Activated naive CD8-positive, alpha-beta T cell treated with anti-CD3 and anti-CD28 coated beads, Interleukin-2, amount 50 U/mL, for 16 hours (primary cell): ENCODE measurements at places on chromosomes 7 and 10.
A peak's percentile ranks its signal among the peaks of the same experiment; 100 is the strongest.

DNA sequence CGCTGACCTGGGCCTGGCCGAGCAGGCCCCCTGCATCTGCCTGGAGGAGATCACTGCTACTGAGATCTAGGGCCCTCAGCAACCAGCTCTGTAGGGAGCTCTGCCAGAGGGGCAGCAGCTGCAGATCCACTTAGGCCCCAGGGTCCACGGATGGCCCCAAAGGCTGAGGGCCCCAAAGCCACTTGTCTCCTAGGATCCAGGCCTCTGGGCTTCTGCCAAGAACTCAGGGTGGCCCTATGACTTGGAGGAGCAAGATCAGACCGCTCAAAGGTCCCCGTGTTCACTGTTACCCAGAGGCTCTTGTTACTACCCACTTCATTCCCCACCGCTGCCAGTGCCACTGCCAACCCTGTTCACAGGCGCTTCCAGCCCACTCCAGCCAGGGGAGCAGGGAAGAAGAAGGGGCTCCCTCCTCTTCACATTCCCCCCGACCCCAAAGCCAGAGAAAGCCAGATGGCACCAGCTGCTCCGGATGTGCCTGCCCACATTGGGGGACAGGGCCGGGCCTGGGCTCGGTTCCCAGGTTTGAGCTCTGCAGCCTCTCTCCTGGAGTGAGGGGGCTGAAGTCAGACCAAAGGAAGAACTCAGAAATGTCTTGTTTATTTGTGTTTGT, 7.6 kb downstream of the LZTS2 start:
- DNase-seq, result no peak

- DNase-seq, result no peak
Measured at GRCh38 chr10:48608976-48609375, 4.1 kb upstream of the ARHGAP22 start.

GRCh38 chr7:27128776-27129728, 1.5 kb downstream of the HOXA4 start:
- DNase-seq, result no peak

- DNase-seq, result no peak
Measured at GRCh38 chr10:108203905-108204527, 1039.5 kb upstream of the SORCS1 start.

DNA sequence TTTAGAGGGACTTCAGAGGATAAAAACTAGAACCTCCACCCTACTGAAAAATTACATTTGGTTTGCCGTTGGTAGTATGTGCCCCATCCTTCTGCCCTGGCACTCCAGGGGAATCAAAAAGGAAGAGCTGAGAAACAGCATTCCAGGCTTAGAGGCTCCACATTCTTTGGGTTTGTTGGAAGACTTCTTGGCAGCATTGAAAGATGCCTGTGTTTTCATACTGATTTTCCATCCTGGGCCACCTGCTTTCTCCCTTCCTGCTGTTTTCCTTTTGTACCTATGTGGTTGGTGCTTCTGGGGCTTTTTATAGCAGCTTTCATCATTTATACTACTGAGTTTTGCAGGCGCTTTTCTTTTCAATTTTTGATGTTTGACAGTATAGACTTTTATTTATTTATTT, 61.7 kb downstream of the AUTS2 start:
- no peak for DNase-seq

- no peak for DNase-seq
Measured at GRCh38 chr10:71079761-71080380, 132.5 kb upstream of the UNC5B start.

DNA sequence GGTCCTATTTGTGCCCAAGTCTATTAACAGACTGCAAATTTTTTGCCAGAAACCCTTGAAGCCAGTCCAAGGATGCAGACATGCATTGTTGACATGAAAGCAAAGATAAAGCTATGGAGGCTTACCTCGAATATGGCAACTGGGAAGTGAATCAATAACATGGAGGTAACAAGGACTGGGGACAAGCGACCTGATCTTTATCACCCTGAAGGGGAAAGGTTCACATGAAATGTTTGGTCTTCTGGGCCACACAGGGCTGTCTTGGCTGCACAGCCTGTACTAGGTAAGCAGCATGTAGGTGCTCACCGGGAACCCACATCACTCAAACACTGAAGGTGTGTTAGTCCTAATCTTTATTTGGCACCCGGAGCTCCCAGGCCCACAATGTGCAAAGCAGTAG, 17.9 kb downstream of the ERCC6 start:
- no peak for DNase-seq

GRCh38 chr10:132859084-132859855, 73.3 kb upstream of the NKX6-2 start:
- DNase-seq, result no peak

DNA sequence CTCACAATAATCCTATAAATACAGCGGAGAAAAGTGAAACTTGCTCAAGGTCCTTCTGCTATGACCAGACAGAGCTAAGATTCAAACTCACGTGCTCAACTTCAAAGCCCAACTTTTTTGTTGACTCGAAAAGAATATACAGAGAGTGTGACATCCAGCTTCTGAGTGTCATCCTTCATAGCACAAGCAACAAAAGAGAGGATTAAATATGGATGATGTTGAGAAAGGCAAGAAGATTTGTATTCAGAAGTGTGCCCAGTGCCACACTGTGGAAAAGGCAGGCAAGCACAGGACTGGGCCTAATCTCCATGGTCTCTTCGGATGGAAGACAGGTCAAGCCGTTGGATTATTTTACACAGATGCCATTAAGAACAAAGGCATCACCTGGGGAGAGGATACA, 2.1 kb upstream of the FAM3C start:
- no peak for DNase-seq

DNA sequence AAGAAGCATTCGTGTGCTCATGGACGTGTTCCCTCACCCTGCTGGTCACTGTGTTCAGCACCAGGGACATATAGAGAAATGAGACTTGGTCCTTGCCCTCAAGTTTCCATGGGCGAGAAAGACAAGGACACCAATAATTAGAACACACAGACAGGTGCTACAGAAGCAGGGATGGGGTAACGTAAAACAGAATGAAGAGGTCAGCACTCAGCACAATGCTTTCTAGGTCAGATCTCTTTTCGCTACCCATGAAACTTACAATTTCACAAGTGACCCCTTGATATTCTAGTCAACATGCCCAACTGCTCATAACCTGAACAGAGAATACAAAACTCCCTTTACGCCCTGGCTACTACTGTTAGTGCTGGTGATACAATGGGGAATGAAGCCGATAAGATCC, 6.0 kb upstream of the ANK3 start:
- DNase-seq, result no peak

DNA sequence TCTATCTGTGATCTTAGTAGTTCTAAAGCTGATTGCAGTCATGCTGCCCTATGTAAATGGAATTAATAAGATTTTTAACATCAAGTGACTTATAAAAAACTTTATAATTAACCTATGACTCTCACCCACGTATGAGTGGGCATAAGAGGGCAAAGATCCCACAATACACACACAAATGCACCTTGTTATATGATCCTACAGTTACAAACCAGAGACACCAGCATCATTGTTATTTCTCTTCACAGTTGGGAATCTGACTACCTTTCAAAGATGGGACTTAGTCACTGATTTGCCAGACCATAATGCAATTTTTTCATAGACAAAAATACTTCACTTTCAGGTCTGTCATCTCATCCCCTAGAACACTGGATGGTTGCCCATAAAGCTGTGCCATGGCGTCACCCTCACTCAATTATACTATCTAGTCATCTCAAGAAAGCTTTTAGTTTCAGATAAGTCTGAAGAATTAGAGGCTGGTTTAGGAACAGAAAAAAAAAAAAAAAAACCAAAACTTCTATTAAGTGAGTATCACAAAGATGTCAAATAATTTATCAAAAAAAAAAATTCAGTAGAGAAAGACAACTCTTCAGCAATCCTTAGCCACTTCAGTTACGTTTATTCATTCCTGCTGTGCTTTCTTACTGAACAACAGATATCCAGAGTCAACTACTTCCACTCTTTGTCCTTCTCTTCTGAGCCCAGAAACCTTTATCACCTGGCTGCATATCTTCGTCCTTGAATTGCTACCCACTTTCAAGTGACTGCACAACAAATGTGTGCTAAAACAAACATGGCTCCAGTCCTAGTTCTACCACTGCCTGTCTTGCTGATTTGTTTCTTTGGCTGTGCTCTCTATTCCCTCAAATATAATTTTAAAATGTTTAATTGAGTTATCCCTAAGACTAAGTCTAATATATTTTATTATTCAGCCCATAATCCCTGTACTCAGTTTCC, 175.0 kb upstream of the CHRM2 start:
- no peak for DNase-seq

GRCh38 chr7:351256-351655, 61.3 kb downstream of the FOXL3 start:
- peak; percentile 51 for DNase-seq

GRCh38 chr7:93902777-93903423, 3.5 kb upstream of the GNGT1 start:
- no peak for DNase-seq

DNA sequence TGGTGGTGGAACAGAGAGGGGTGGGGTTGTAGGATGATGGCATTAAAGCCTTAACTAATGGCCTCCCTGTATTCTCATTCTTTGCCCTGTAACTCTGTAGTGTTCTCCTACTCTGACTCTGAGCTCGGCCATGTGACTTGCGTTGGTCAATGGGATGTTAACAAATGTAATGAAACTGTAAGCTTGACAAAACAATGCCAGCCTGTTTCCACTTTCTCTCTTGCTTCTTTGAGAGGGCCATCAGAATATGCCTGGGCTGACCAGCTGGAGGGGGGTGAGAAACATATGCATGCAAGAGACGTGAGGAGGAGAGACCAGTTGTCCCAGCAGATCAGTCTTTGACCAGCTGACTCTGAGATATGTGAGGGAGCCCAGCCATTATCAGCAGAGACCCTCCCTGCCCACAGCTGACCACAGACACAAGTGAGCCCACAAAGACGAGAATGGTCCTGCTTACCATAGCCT, 100.6 kb downstream of the ICA1 start:
- no peak for DNase-seq

GRCh38 chr7:43148161-43148731, 35.8 kb downstream of the HECW1 start:
- DNase-seq, result no peak

DNA sequence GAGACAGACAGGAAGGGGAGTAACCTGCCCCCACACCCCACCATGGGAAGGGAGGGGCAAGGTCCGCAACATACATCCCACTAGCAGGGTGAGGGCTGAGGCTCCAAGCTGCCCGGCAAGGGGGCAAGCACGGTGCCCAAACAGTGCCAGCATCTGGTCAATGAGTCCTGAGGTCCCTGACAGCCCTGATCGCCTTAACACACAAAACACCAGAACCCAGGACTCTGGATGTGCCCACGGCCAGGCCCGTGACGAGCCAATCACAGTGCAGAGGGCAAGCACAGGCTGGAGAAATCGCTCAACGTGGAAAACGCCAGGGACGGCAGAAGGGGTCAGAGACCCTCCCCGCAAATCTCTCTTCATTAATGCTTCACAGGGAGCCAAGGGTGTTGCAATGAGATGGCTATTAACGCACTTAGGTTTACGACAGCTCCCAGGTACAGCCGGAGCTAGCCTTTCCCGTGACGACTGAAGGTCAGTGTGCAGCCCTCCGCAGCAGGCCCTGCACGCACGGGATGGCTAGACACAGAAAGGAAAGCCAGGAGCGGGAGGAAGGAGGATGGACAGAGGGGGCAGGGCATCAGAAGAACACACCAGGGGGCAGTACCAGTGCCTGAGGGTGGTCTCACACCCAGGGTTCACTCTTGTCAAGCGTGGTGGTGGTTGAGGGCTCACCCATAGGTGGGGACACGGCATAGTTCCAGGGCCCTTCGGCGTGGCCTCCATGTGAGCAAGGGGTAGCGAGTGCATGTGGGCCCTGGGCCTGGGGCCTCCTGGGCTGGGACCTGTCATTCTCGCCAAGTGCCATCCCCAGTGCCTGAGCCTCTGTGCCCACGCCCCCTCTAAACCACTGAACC, 220.5 kb downstream of the MAD1L1 start:
- no peak for DNase-seq

- no peak for DNase-seq
Measured at GRCh38 chr7:149220534-149220933, 18.9 kb upstream of the ZNF212 start.

- DNase-seq, result no peak
Measured at GRCh38 chr10:69124563-69125268, 738 bp downstream of the VPS26A start.

DNA sequence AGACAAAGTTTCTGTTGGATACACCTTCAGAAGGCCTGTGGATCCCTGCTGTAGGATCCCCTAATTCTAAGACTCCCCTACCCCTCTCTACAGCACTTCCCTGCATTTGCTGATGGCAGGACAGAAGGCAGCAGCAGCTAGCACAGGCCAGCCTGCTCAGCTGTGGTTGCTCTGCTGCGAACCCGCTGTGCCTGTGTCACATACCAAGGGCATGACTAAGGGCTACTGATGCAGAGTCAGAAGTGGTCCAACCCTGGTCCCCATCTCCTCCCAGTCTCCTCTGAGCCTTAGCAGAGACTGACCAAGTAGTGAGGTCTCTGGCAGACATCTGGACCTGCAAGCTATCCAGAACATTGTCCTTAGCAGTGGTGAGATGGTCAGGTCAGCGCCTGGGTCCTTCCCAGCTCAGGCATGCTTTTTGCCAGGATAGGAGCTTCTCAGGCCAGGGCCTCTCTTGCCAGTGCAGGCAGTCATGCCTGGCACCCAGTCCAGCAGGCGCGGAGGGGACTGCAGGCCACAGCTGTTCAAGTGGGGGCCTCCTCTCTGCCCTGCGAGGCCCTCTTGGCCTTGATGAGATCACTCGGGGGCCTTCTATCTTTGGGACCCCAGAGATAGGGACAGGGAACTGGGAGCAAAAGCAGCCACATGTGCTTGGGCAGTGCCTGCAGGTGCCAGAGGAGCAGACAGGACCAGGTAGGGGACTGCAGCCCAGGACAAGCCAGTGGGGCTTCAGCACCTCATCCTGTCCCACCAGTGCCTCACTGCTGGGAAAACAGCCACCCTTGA, 146.4 kb downstream of the ZNF248 start:
- DNase-seq, result no peak

DNA sequence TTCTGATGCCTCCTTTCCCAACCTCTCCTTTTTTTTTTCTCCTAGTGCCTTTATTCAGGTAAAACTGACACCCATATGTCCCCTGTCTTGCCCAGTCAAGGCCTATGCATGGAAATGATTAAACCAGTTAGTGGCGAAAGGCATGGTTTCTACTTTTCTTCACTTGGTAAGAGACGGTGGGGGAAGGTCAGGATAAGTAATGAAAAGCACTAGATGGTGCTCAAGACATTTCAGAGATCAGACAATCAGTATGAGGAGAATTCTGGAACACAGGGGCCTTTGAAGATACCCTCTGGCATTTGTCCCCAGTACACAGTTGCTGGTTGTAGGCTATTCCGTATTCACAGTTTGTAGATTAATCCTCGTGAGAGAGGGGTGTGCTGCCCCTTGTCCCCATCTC, 121.2 kb downstream of the RTKN2 start:
- no peak for DNase-seq

DNA sequence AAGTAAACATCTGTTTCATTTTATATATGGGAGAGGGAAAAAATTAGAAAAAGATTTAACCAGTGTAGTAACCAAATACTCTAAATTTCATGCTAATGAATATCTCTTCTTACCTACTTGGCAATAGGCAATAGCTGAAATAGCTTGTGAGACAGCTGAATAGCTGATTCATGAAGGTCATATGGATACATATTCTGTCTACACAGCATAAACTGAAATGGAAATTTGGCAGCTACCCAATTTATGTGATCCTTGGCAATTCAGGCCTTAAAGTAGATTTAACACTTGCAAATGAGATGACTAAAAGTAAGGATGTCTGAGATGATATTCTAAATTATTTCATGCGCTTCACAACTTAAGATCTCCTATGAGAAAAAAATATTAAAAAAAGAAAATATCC, 261.2 kb upstream of the SEMA3A start:
- DNase-seq, result no peak

GRCh38 chr7:157764946-157765537, 428.2 kb downstream of the DNAJB6 start:
- DNase-seq, result no peak

GRCh38 chr7:157208571-157209413, 70.1 kb downstream of the UBE3C start:
- DNase-seq, result no peak
